ENCODE measurements at places on chromosomes 1 and 21. TPM values are rescaled to one million over a fixed set of nuclear protein-coding genes. Genes with fewer than 3 reads are reported as not detected.

Gene TRABD2B
- 0.06 TPM for total RNA-seq

Gene OSCP1
- 5.8 TPM for total RNA-seq

Gene LRRC71
- total RNA-seq: 0.12 TPM

Gene SYPL2
- total RNA-seq: not detected

- DNase-seq: no peak
Measured at GRCh38 chr1:175479521-175480342, 263.7 kb downstream of the TNR start.

DNA sequence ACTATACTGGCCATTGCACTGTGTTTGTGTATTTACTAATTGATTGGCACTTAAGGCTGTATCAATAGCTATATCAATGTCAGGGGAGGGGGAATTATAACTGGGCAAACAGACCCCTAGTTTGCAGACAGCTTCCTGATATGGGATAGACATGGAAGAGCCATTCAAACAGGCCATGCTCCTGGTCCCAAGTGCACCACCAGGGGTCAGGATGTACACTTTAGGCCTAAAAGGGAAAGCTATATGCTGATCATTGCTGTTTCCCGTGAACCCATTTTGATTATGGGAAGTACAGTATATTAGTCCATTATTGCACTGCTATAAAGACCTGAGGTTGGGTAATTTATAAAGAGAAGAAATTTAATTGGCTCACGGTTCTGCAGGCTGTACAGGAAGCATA is 124.9 kb upstream of the BACE2 start:
- DNase-seq: no peak

Gene SDCCAG8
- total RNA-seq: 37.5 TPM

- DNase-seq: no peak
Measured at GRCh38 chr1:19036041-19036812, 79.8 kb upstream of the IFFO2 start.

Gene EFCAB7
- 2.4 TPM for total RNA-seq

Gene FCRL2
- not detected for total RNA-seq

- DNase-seq: peak; percentile 18
Measured at GRCh38 chr1:91731815-91732214, 154.1 kb downstream of the TGFBR3 start.

GRCh38 chr1:151920149-151920548 is 10.8 kb upstream of the THEM4 start:
- DNase-seq: no peak

Gene SV2A
- total RNA-seq: 2.6 TPM

Gene APOBEC4
- total RNA-seq: not detected

DNA sequence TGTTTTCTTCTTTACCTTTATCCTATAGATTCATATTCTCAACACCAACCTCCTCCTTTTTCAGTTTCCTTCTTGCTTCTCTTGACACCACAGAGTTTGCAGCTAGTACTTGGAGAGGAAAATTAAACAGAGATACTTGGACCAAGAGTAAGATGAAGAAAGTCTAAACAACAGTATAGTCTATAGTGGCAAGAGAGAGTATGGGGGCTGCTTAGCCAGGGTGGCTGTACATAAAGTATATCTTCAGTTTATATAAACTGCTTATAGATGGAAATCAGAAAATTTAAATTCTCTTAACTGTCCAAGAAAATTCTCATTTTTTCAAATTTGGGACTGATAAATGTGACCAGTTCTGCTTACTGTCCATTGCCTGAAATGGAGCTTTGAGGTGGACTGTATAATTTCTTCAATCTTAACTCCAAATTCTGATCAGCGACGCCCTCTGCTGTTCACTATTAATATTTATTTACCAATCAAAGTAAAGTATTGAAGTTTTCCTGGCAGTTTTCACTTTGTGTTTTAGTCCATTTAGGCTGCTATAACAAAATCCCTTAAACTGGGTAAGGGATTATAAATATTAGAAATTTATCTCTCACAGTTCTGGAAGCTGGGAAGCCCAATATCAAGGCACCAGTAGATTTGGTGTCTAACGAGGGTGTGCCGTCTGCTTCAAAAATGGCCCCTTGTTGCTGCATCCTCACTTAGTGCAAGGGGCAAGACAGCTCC is 14.8 kb upstream of the METTL18 start:
- DNase-seq: peak; percentile 27

- no peak for DNase-seq
Measured at GRCh38 chr1:73886716-73887115, 311.3 kb downstream of the LRRIQ3 start.

GRCh38 chr1:162142968-162143367 is 73.5 kb downstream of the NOS1AP start:
- DNase-seq: no peak

Gene MROH9
- total RNA-seq: not detected

- DNase-seq: no peak
Measured at GRCh38 chr1:157949074-157949354, 44.4 kb upstream of the KIRREL1 start.

All from glomerular endothelial cell (primary cell).